C1 segment of cervical spinal cord (tissue), 14 donors: ENCODE measurements at places on chromosomes 3 and 15.

DNA sequence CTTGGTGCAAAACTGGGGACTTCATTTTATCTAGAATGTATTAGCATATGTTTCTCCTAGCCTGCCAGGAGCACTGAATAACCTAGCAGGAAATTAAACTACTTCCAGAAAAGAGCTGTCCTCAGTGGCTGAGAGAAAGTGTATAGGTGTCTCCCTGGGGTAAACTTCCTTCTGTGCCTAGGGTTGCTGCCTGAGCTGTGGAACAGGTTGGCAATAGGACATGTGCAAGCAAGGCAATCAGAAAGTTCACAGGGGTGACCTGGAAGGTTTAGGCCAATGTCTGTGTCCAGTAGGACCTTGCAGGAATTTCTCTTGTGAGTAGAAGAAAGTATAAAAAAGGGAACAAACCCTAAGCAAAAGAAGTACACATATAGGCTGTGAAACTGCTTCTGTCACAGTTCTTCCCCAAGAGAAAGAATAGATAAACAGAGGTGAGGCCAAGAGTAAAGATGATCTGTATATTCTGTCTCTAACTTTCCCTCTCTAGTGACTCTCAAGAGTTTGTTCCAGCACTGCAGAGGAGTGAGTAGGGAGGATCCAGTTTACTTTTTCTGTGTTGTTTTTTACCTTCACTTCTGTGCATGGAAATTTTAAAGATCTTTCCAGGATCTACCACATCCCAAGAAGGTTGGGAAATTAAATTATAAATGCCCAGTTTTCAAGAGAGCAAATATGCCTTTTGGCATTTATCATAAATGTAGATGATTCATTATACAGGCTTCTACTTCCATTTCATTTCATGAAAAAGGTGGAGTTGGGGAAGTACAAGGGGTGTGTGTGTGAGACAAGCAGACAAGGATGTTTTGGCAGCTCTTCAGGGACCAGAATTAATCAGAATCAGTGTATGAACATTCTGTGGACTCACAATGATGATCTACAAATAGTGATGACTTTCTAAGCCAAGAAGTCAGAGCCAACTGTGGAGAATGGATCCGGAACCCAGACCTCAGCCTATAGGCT lies 155.2 kb downstream of the RBPMS2 start:
- DNase-seq: no peak

DNA sequence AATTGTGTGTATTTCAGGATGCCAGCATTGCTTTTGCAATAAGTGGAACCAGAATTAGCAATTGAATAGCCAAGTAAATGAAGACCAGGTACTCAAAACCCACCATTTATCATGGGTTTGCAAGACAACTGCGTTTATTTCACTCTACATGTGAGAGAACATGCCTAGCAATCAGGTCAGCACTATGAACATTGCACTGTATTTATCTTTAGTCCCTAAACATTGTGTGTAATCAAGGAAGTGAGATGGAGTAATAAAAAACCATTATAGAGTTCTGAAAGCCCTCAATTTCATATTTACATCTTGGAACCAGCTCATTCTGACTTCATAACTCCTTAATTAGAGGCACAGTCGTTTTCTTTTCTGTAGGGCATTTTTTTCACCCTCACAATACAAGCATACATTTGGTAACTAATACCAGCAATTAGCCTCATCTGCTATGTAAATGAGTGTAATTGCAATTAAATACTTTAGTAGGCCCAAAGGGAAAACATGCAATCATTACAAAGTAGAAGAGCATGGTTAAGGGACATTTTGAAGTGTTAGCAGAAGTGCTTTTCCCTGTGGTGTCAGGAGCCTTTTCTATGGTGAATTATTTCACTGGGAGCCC lies 153.1 kb upstream of the DPH6 start:
- no peak for DNase-seq

DNA sequence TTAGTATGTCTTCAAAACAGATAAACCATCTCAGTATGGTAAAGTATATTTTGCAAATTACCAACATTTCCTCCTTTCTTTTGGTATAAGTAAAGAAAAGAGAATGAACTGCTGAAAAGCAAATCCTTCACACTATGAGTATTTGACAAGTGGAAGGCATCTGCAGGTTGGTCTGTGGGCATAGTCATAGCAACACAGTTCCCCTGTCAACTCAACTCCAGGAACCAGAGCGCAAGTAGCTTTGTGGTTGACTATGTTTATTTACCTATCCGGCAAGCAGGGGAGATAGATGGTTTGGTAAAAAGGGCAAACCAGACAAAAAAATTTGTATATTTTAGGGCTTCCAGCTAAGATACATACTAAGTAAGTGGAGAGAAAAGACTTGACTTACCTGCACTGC lies 88.3 kb upstream of the PPIB start:
- DNase-seq: no peak

DNA sequence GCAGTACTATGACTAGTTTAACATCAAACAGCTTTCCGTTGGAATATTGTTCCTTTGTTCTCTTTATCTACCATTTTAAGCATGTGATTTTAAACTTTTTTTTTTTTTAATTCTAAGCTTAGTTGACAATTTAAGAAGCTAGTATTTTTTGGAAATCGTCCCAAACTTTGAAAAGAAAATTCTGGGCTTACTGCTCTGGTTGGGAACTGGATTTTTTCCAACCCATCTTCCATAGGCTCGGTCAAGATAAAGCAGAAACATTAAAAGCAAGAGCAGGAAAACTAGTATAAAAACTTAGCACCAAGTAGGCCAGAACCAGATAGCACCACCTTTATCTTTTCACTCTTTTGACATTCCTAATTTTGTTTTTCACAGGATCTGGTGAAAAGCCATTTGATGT lies 49.9 kb downstream of the TSC22D2 start:
- no peak for DNase-seq

GRCh38 chr15:69855258-69856000 lies 242.3 kb downstream of the TLE3 start:
- DNase-seq: no peak

DNA sequence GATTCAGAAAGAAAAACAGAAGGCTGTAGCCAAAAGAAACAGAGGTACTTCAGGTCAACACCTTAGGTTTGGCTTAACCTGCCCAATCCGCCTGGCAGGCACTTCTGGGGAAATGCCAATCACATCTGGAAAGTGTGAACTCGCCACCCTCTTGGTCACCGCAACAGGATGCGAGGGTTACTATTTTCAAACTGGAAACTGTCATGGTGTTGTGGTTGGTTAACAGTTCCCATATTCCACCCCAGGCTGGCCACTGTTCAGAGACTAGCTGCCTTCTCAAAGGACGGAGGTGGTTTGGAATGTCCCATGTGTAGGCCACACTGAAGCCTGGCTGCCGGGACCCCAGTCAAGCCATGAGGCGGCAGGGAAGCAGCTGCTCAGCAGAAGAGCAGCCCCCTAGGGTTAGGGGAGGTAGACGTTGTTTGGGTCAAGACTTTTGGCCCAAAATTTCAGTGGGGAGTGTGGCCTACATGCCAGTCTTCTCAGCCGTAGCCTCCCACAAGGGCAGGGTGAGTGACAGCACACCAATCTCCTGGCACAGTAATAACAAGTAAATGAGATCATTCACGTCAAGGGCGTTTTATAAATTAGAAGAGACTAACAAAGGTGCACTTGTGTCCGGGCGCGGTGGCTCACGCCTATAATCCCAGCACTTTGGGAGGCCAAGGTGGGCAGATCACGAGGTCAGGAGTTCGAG lies 54.6 kb downstream of the UMPS start:
- DNase-seq: no peak

- DNase-seq: no peak
Measured at GRCh38 chr3:18386274-18386890, 38.8 kb downstream of the SATB1 start.

DNA sequence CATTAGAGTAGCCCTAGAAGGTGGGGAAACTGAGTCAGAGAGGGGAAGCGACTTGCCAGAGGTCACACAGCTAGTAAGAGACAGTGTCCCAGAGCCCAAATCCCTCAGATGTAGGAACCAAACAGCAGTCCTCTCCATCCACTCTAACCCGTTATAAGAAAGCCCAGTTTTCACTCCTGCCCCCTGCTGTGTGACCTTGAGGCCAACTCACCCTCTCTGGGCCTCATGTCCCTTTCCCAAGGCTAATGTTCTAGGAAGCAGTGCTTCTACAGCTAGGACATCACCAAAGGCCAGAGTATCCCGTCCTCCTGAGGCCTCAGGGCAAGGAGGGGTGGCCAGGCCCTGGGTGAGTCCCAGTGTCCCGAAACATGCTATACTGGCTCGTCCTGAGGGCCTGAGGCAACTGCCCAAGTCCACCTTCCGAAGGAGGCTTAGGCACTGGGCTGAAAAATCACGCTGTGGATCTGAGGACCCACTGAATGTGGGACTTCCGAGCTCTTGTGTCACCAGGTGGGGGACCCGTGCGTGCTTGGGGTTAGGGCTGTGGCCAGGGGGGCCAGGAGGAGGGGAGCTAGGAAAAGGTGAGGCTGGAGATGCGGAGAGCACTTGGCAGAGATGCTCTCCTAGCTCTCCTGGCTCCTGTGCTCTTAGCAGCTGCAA lies 109.2 kb upstream of the SLC6A11 start:
- no peak for DNase-seq
